B cell (primary cell): ENCODE measurements at places on chromosomes 4 and X. TPM values are rescaled to one million over a fixed set of nuclear protein-coding genes. Genes with fewer than 3 reads are reported as not detected.

- no peak for DNase-seq
These were observed 20.1 kb upstream of the XPNPEP2 start for GRCh38 chrX:129718676-129719075.

DNA sequence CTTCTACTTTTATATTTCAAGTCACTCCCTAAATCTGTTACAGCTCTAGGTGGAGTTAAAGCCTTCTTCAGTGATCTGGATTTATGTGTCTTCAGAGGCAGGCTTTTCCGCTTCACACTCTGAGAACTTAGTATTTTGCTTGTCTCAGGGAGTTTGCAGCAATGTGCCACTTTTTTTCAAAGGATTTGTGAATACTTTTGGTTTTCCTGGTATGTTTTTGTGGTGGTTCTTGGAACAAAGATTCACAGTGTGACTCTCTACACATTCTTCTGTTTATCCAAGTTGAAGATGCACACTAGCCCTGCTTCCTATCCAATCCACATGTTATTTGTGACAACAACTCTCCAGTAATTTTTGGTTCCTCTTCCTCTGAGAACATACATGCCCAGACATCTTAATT is 1253.7 kb downstream of the TECRL start:
- no peak for DNase-seq

DNA sequence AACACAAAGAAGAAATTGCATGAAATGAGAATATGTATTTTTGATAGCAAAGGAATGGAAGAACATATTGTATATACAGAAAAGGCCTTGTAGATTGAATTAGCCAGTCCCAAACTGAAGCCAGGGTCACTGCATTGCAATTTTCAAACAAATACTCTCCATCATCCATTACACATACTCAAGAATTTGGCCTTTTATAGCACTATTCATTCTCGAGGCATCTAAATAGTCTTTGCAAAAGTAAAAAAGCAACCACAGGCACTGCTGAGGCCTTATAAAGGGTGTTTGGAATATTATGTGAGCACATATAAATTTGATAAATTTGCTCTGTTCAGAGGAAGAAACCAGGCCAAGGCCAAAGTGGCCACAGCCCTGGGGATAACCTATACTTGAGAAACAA is 123.0 kb downstream of the ZNF827 start:
- DNase-seq: no peak

DNA sequence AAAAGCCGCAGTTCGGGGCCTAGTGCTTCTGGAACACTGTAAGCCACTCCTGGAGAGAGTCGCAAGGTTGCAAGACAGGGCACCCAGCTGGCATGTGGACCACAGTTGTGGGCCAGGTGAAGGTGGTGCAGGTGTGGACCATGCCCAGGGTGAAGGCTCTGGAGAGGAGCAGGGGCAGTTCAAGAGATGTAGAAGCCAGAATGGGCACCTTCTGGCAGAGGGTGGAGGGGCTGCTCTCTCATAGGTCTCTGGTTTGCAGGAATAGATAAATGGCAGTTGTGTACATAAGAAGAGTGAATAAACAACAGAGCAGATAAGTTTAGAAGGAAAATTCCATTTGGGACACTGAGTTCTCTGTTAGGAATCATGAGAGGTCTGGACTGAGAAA is 38.6 kb downstream of the TNIP3 start:
- DNase-seq: no peak

DNA sequence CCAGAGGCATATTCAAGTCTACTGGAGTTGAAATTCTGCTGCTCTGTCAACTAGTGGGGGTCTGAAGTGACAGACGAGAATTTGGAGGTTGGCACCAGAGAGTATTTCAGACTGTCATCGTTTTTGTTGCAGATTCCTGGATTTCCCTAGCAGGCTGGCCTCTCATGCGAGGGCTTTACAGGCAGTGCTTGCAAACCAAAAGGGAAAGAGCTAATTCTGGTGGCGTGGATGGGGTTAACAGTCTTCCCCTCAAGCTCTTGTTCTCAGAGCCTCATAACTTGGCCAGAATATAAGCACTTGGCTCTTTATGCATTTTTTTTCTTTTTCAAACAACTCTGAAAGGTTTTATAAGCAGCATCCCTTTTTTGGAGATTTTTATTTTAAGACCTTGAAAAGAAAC is at the start of gene SPARCL1:
TSS of gene SPARCL1 (minus strand) at position 190 of the 400 bp plus-strand sequence. CDS start 29,802 bp downstream, outside the sequence.
- DNase-seq: no peak

- DNase-seq: no peak
These were observed 687 bp upstream of the ZNF275 start for GRCh38 chrX:153333266-153333665.

DNA sequence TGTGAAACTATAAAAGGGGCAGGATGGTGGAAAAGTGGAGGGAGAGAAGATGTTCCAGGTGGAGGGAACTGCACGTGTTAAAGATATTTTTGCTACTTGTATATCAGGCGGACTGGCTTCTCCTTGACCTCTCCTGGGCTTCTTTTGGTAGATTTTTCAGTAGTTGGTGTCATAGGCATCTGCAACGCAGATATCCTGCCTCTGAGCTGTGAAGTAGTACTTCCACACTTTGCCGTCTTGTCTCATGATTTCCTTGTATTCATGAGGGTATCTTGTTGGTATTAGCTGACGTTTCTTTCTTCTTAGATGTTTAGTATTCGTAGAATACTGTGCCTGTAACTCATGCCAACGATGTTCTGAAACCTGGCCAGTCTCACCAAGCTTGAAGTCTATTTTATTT is 81.0 kb downstream of the WWC2 start:
- no peak for DNase-seq

- DNase-seq: peak; percentile 51
These were observed at the start of gene TIMP1 for GRCh38 chrX:47581731-47582647. TIMP1 (plus strand) TSS chrX:47582436; CDS start chrX:47583416, 980 bp downstream.

- DNase-seq: no peak
These were observed 39.2 kb upstream of the MSMO1 start for GRCh38 chr4:165288226-165288625.

GRCh38 chrX:30654989-30655607 is 1.9 kb downstream of the GK start:
- no peak for DNase-seq

CXCL11 gene
- total RNA-seq: not detected in 2 replicates

HUWE1 gene
- 210 and 220 TPM in 2 replicates for total RNA-seq

SLC16A2 gene
- total RNA-seq: not detected in 2 replicates
